T-helper 17 cell (primary cell): ENCODE measurements at places on chromosomes 3 and 15.
A peak's percentile ranks its signal among the peaks of the same experiment; 100 is the strongest.

DNA sequence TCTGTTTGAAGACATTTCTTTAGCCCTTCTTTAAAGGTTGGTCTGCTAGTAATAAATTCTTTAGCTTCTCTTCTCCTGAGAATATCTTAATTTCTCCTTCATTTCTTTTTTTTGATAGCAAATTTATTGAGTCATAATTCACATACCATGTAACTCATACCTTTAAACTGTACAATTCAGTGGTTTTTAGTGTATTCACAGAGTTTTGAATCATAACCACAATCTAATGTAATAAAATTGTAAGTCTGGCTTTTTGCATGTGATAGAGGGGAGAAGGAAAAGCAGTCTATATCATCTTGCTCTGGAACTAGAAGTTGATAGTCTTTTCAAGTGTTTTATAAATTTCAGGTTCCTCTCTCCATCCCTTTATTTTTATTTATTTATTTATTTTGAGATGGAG is 81.3 kb downstream of the APBA2 start:
- no peak for DNase-seq

GRCh38 chr15:60899322-60899966 is 329.7 kb downstream of the RORA start:
- DNase-seq, result no peak

GRCh38 chr3:138374573-138375134 is 26.3 kb downstream of the MRAS start:
- DNase-seq, result no peak

GRCh38 chr15:63928185-63928842 is 94.6 kb upstream of the HERC1 start:
- no peak for DNase-seq

- DNase-seq, result no peak
Measured at GRCh38 chr3:179794355-179794754, 141.5 kb downstream of the USP13 start.

GRCh38 chr3:105385819-105386508 is 19.3 kb downstream of the ALCAM start:
- no peak for DNase-seq

- no peak for DNase-seq
Measured at GRCh38 chr3:107600780-107601179, 78.0 kb downstream of the BBX start.

DNA sequence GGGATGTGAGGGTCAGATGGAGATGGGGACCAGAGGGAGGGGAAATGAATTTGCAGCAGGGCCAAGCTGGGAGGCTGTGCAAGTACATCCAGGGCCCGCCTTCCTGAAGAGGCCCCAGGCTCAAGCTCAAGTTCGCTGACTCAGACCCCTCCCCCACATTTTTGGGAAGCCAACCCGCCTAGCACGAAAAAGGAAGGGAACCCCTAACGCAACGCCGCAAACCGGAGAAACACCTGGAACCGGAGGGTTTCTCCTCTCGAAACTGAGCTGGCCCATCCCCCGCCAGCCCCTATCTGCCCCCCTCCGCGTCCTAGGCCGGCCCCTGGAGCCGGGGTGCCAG is 624 bp downstream of the AP3B2 start:
- DNase-seq, result no peak

- DNase-seq, result no peak
Measured at GRCh38 chr3:38000965-38001455, 10.4 kb downstream of the VILL start.

DNA sequence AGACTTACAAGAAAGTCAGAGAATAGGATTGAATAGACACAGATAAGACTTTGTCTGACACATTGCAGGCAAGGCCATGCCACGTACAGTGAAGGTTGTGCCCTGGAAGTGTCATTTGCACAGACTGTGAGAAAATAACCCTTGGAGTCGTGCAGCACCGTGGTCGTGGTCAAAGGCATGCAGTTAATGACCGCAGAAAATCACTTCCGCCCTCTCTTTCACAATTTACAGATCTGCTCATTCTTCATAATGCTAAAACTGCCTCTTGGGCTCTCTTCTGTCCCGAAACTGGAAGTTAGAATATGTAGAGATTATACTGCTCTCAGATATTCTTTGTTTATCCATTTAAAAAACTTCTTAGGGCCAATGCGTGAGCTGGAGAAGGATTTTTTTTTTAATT is 73.2 kb upstream of the CTXND1 start:
- DNase-seq, result no peak

DNA sequence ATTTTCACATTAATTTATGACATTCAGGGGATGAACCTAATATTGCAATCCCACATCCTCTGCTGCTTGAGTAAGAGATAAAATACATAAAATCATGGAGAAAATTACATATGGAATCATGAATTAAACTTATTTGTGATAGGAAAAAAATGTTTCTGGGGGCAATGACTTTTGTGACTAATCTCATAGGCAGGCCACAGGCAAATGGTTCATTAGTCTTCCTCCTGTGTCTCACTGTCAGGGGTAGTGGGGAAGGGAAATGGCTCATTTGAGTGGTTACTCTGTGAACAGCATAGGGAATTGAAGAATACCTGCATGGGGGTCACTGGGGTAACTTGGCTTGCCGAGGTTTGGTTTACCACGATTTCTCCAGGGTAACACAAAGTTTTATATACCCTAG is 72.0 kb downstream of the TFG start:
- DNase-seq, result no peak

DNA sequence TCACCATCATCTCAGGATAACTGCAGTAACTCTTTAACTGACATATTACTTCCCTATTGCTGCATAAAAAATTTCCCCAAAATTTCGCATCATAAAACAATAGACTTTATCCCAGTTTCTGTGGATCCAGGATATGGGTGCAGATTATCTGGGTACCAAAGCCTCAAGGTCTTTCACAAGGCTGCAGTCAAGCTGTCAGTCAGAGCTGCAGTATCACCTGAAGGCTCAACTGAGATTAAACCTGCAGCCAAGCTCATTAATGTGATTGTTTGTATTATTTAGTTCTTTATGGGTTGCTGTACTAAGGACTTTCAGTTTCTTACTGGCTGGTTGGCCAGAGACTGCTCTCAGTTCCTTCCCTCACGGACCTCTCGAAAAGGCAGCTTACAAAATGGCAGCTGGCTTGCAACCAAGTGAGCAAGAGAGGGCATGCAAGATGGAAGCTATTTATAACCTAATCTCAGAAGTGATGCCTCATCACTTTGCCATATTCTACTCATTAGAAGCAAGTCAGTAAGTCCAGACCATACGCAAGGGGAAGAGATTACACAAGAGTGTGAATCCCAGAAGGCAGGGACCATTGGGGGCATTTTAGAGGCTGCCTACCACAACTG is 54.9 kb downstream of the DCUN1D1 start:
- no peak for DNase-seq

DNA sequence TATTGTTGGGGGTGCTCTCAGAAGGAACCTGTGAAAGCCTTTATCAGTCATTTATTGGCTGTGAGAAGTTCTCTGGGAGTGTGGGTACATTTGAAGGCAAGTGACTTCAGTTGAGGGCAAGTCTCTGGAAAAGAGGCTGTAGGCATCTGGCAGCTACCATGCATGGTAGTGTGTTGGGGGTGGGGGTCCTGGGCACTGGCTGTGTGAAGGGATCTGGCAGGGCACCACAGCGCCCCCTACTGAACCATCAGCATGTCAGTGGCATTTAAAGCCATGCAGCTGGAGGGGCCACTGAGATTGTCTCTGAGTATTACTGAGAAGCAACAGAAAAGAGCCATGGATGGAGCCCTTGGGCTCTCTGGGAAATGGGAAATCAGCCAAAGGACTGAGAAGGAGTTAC is 30.6 kb downstream of the CRTAP start:
- DNase-seq, result peak; percentile 22

GRCh38 chr3:4565809-4566501 is 72.8 kb downstream of the ITPR1 start:
- DNase-seq, result no peak

DNA sequence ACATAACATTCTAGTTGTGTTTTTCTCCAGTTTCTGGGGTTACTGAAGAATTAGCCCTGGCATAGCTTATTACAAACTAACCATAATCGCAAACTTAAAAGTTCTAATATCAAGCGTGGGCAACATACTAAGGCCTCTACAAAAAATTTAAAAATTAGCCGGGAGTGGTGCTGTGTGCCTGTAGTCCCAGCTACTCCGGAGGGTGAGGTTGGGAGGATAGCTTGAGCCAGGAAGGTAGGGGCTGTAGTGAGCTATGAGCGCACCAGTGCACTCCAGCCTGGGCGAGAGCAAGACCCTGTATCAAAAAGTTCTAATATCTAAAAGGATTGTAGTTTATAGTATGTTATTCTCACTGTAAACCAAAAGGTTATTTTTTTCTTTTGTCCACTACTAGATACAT is 1.1 kb downstream of the OIP5 start:
- no peak for DNase-seq

DNA sequence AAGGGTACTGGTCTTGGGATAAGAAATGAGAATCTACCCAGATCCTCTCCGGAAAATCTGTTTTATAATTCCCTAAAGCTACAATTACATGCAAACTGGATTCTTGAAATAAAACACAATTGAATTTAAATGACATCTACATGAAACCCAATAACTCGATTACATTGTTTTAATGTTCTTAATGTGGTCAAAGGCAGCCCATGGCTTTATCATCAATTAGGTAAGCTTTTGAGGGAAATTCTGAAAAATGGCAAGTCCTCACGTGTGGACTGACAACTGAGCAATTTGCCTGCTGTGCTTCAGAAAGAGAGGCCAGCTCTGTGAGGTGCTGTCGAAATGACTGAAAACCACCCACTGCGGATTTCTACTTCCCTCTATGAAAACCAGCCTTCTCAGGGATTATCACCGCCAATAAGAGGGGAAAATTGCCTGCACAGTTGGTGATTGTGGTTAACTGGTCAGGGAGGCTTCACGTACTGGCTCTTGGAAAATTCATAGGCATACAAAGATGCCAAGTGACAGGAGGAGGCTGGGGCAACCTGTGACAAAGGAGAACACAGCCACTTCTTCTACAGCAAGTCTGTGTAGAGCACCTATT is 200.8 kb upstream of the SLCO3A1 start:
- no peak for DNase-seq

DNA sequence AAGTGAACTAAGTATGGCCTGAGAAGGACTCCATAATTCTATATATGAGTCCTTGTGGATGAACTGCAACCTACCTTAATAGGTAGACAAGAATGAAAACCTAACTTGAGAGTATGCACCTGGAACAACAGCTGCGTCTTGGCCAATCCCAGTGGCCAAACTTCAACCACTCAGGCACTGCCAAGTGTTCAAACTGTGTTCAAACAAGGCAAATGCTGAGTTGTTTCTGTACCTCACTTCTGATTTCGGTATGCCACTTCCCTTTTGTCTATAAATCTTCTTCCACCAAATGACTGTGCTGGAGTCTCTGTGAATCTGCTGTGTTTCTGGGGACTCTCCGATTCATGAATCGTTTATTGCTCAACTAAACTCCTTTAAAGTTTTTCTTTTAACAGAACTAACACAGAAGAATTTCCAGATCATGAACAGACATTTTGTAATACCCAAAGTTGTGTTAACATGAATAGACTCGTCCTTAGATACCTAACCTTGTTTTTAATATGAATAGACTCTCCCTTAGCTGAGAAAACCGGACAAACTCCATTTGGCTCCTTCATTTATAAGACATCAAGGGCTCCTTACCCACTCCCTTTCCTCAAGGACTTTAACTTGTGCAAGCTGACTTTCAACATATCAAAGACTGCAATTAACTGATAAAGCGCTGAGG is 4.1 kb downstream of the ZNF717 start:
- DNase-seq, result no peak

DNA sequence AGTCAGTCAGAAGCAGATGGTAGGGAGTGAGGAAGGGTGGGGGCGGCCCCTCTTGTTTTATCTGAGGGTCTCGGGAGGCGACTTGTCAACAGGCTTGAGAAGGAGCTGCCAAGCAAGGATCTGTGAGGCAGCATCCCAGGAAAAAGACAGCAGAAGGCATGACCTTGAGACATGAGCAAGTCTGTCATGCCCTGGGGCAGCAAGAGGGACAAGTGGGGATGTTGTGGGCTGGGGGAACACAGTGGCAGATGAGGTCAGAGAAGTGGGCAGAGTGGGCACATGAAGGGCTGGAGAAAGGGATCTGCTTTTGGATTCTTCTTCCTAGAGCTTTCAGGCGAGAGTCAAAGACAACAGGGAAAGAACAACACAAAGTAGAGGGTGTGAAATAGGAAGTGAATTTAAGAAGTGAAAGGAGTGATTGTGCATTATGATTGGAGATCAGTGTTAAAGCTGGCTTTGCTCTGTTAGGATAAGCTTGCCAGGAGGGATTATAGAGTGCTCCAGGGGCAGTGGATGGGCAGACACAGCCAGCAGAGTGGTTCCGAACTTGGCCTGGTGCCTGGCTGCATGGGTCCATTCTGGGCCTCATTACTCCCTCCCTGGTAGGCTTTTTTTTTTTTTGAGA is 73.3 kb downstream of the USP13 start:
- no peak for DNase-seq

- DNase-seq, result no peak
Measured at GRCh38 chr3:163936543-163936942, 1141.8 kb downstream of the SI start.

GRCh38 chr3:16240229-16241023 is 24.3 kb downstream of the DPH3 start:
- DNase-seq, result no peak

GRCh38 chr3:172126741-172127140 is 87.4 kb downstream of the FNDC3B start:
- no peak for DNase-seq

DNA sequence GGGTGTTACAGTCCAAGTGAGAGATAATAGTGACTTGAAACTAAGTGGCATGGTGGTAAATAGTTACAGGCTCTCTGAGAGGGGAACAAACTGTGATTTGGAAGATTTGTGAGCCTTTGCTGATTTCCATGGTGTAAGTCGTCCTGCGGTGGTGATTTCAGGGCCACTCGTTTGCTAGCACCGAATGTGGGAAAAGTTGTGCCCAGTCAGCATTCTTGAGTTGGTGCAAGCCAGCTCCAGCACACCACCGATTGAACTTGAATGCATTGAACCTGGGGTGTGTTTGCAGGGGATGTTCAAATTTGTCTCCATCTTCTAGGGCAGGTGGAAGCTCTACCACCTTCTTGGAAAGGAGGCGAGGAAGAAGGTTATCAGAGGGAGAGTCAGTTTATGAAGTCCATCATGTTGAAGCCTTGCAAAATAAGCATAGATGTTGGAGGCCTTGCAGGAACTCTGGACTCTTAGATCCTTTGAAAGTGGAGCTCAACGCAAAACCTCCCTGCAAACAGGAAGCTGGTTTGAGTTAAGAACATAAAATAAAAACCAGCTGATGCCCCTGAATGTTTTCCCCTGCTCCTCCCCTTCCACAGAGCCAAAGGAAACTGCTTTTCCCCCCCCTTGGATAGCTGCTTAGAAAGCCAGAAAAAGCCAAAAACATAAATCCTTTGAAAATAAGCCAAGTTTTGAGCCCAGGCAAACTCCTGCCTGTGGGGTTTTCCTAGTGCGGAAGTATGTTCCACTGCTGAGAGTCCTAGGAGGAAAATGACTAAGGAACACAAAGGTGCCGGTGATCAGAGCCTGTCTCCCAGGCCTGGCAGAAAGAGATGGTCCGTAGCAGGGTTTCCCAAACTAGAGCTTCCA is 21.9 kb downstream of the MAPKBP1 start:
- DNase-seq, result no peak
